ENCODE measurements at places on chromosomes 1 and 21.

GRCh38 chr1:22849770-22850169 is 122.9 kb downstream of the LACTBL1 start:
- no peak for DNase-seq

DNA sequence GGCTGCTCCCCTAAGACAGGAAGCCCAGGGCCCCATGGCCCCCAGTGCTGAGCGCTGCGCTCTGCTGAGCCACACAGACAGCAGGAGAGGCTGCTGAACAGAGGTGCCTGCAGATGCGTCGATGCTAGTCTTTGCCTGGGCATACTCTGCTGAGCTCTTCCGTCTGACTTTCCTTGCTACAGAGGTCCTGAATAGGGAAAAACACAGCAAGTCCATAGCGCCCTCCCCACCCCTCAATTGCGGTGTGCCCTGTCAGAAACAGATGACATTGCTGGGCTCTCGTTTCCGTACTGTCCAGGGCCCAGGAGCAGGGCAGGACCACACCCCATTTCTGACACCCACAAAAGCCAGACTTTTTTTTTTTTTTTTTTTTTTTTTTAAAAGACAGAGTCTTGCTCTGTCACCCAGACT is 252.5 kb downstream of the SDCCAG8 start:
- no peak for DNase-seq

GRCh38 chr1:14511166-14511680 is 87.3 kb upstream of the KAZN start:
- no peak for DNase-seq

- DNase-seq: no peak
Observed at GRCh38 chr21:21730512-21730911, 732.3 kb downstream of the NCAM2 start.

- no peak for DNase-seq
Observed at GRCh38 chr21:32020564-32020963, 147.7 kb downstream of the HUNK start.

GRCh38 chr1:172108161-172108893 is 267.0 kb downstream of the DNM3 start:
- no peak for DNase-seq

DNA sequence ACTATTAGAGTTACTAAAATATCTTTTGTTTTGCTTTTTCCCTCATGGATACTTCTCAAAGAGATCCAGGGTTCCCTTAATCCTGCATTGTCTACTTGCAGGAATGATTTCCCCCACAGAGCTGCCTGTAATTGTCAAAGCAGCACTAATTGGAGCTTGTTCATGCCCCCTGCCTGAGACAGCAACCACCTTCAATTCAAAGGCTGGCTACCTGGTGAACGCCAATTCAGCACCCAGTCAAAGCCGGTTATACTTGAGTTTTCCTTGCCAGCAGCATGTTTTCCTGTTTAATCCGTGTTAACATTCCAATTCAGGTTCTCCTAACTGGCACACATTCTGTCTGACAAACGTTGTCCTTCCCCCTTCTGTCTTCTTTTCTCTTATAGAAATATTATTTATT is 382.9 kb downstream of the NTNG1 start:
- DNase-seq: no peak

- DNase-seq: no peak
Observed at GRCh38 chr1:227912866-227913265, 34.9 kb downstream of the WNT9A start.

DNA sequence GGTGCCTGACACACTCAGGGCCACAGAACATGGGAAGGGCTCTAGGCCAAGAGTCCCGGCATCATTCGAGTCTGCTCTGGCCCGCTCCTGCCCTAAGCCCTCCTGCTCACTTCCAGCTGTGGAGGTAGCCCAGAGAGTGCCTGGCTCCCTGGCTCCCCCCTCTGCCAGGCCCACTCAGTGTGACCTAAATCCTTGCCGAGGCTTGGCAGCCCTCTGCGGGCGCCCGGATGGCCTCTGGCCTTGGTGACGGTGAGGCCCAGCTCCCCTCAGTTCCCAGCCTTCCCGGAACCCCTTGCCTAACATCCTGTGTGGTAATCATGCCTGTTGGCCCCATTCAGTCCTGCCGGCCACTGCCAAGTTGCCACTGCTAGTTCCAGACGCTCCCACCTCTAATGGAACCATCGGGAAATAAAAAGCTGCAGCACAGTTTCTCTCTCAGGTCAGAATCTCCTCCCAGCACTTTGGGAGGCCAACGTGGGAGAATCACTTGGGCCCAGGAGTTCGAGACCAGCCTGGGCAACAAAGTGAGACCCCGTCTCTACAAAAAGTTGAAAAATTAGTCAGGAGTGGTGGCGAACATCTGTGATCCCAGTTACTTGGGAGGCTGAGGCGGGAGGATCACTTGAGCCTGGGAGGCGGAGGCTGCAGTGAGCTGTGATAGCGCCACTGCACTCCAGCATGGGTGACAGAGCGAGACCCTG is 1.2 kb upstream of the H6PD start:
- no peak for DNase-seq

DNA sequence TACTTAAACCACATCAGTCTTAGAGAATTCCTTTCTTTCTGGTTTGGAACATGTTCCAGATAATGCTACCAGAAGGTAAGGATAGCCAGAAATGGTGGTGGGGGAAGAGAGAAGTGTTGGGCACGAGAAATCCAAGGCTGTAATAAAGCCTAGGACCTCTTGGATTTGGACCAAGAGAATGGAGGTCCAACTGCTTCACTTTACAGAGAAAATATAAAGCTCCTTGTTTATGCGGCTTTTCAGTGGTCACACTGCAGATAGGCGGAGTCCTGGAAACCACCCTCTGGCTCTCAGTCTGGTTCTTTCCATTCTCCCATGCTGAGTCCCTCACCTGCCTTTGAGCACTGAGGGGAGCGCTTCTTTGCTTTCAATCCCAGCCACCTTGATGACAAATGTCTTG is 87.8 kb downstream of the ADCY10 start:
- no peak for DNase-seq

DNA sequence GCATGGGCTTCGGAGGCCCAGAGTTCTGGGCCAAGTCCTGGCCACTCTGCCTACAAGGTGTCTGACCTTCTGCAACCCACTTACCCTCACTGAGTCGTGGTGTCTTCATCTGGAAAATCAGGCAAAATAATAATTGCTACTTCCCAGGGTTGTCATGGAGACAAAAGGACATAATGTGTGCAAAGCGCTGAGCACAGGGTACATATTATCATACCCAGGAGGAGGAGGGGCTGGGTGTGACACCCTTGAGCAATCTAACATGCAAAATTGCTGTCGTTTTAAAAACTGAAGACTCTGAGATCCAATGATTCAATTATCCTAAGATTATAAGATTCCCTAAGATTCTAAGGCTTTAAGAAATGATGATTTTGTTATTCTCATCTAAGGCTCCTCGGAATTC is 459.5 kb downstream of the PTPRU start:
- no peak for DNase-seq

DNA sequence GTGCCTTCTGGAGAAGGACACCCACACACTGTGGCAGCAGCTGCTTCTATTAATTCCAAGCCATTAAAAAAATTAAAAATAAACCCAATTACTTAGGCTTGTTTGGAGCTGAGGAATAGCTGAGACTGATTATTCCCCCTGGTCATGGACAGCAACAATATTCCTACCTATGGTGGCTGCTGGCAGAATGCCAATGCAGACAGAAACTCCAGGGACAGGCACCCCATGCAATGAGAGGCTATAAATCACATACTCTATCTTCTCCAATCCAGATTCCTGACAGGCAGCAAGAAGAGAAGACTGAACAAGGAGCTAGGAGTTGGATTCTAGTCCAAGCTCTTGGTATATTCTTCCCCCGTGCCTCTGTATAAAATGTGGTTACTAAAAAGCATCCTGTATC is 275.4 kb upstream of the BEND5 start:
- DNase-seq: no peak

GRCh38 chr1:119219711-119220110 is 79.3 kb upstream of the WARS2 start:
- DNase-seq: no peak

GRCh38 chr1:62373221-62373620 is 54.0 kb upstream of the KANK4 start:
- no peak for DNase-seq

DNA sequence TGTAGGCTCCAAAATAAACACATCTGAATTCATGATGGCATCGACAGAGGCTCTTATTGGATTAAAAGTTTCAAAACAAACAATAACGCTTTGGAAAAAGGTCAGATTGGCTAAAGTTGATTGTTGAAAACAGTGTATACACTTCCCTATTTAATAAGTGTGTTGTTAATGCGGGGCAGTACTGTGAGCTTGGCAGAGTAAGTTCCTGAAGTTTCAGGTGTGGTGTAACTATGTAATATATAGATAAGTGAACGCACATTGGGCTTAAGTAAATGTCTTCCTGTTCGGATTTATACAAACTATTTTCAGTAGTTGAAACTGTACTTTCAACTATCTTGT is 810 bp downstream of the ZBTB37 start:
- DNase-seq: no peak

DNA sequence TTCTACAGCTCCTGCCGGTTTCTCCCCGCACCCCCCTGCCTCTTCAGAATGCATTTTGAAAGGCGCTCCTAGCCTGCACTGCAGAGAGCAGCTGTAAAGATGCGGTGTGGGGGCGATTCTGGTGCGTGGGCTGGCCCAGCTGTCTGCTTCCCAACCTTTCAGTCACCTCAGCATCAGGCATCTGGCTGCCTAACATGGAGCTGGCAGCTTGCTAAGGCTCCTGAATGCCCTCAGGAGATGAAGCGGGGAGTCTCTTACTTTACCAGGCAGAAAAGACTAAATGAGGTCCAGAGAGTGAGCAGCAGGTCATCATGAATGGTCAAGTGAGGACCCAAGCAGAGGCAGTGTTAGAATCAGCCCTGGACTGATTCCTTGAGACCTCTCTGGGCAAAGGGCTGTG is 8.7 kb downstream of the IER5 start:
- no peak for DNase-seq

DNA sequence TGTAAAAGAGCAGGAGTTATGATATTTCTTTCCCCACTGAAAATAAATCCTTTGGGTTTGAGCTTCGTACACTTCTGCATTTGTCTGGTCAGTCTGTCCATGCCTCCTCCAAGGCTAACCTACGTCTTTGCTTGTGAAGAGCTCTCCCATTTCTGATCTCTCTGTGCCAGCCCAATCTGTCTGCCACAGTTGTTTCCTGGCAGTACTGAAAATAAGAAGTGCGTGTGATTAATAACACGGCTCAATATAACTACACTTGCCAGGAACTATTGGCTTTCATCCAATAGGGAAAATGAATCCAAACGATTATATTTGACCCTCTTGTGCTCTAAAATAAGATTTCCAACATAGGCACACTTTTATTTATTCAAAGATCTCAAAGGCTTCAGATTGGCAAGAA is 19.2 kb upstream of the COL24A1 start:
- no peak for DNase-seq
